CD4-positive, alpha-beta T cell treated with Interferon alpha-2 for 1 hour (primary cell): ENCODE measurements at places on chromosomes 13 and 19.

DNA sequence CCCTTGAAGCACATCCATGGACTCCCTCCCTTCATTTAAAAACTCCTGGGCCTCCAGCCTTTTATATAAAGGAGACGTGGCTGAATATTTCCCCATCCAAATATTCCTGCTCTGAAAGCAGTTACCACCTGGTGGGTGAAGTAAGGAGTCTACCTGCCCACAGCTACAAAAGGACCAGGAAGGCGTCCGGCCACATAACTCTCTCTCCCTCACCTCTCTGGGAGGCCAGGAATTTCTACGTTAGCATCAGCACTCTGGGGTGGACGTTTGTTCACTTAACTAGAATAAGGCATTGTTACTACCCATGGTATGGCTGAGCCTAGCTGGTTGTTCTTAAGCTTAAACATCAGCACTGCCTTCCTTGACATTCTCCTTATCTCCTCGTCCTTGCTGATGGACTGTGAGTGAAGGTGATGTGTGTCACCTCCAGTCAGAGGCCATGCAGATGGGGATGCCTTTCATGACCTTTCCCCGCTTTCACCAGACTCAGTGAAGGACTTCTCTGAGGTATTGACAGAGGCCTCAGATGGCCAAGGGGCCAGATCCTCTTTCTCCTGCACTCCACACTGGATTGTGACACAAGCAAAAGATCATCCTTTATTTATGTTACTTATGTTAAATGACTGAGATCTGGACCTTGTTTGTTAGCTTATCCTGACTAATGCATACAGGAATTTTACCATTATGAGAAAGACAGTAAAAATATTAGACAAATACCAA lies 22.2 kb upstream of the KPNA3 start:
- DNase-seq = no peak

- no peak for DNase-seq
These were observed 17.0 kb upstream of the SPC24 start for GRCh38 chr19:11172576-11172975.

DNA sequence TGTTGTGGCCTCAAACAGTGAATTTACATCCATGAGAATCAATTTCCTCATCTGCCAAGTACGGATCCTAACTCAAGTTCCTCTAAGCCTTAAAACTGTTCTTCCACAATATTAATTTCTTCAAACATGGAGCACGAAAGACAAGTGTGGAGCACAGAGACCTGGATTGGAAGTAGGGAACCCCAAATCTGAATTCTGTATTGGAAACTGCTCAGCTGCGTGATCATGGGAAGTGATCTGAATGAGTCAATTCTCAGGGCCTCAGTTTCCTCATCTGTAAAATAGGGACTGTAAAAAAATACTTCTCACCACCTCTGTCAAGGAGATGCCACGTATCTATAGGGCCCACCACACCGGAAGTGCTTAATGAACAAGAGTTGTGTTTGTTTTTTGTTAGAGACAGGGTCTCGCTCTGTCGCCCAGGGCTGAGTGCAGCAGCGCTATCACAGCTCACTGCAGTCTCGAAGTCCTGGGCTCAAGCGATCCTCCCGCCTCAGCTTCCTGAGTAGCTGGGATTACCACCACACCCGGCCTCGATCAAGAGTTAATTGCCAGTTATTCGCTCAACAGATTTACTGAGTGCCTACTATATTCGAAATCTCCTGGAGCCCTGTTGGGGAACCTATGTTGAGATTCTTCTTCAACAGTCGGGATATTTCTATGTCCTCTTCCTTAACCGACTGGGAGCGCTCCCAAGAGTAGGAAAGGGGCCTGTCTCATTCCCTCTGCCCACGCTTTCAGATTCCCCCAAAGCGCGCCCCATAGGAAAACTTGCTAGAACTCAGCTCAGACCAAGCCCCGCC lies 1.6 kb downstream of the SERTAD3 start:
- DNase-seq = no peak

- no peak for DNase-seq
These were observed 12.9 kb downstream of the FXYD5 start for GRCh38 chr19:35167251-35168119.

GRCh38 chr19:19417628-19418245 lies 12.3 kb downstream of the GATAD2A start:
- no peak for DNase-seq

GRCh38 chr19:18388100-18388959 lies 2.4 kb downstream of the GDF15 start:
- DNase-seq = peak; percentile 83

DNA sequence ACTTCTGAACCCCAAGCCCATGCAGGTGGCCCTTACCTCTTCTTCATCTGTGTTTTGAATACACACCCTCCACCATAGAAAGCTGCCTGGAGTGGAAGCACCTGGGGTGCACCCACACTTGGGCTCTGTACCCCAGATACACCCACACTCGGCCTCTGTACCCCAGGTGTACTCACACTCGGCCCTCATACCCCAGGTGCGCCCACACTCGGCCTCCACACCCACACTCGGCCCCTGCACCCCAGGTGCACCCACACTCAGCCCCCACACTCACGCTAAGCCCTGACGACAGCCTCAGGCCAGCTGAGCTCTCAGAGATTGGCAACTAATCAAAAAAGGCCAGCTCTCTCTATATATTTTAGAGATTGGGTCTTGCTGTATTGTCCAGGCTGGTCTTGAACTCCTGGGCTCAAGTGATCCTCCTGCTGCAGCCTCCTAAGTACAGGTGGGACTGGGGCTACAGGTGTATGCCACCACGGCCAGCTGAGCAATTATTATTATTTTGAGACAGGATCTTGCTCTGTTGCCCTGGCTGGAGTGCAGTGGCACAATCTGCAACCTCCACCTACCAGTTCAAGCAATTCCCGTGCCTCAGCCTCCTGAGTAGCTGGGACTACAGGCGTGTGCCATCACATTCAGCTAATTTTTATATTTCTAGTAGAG lies 68.9 kb downstream of the PEX11G start:
- no peak for DNase-seq

GRCh38 chr13:26951581-26952177 lies 191.1 kb upstream of the GPR12 start:
- DNase-seq = no peak

DNA sequence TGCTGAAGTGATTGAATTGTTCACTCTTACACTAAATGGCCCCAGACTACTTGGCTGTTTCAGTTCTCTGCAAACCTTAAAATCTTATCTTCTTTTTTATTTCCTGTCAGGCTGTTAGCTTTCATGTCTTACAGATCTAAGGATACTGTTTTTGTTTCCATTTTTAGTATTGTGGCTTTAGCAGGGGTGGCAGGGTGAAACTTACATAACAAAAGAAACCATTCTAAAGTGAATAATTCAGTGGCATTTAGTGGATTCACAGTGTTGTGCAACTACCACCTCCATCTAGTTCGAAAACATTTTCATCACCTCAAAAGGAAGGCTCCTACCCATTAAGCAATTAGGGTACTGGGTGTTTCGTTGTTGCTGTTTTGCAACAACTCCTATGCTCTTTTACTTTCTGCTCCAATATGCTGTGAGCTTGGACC lies 19.8 kb downstream of the TMEM272 start:
- DNase-seq = no peak

- DNase-seq = no peak
These were observed 2.0 kb downstream of the ZNF784 start for GRCh38 chr19:55622242-55622969.

GRCh38 chr13:36789061-36789460 lies 30.0 kb upstream of the RFXAP start:
- DNase-seq = no peak

DNA sequence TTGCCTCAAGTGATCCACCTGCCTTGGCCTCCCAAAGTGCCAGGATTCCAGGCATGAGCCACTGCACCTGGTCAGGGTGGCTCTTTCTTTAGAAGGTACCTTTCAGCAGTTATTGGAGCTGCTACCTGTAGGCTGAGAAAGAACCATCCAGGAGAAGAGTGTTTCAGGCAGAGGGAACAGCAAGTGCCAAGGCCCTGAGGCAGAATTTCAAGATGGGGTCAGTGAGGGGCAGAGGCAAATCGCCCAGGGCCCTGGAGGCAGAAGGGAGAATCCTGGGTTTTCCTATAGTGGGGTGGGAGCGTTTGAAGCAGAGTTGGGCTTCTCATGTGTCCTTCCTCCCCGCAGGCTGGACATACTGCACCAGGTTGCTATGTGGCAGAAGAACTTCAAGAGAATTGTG lies 2.2 kb downstream of the MRPL4 start:
- DNase-seq = no peak

GRCh38 chr19:36256853-36257519 lies 42.1 kb downstream of the ZNF146 start:
- no peak for DNase-seq

DNA sequence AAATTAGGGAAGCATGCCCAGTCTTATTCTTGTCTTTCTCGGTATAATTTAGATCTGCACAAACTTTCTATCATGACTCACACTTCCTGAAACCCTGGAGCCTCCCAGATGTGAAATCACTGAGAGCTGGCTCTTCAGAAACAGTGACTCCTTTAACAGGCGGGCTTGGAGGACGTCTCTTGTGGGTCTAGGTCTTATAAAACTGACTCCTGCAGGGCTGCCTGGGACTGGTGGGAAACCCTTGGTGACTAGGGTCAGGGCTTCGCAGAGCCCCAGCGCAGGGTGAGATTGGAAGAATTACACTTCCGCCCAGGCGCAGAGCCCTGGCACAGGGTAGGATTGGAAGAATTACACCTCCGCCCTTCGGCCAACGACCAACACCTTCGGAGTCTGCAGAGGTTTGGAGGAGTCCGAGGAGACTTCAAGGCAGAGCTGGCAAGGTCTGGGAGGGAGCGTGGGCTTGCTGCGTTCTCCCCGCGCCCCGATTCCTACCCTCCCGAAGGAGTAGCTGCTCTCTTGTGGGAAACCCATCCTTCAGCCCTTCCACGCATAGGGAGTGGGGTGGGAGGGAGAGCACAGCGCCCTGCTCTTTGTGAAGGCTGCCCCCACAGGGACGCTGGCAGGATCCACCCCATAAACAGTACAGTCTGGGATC lies 43.4 kb upstream of the MAP3K10 start:
- no peak for DNase-seq

- DNase-seq = no peak
These were observed 18.6 kb downstream of the PHLDB3 start for GRCh38 chr19:43485951-43486350.

- no peak for DNase-seq
These were observed 113.3 kb upstream of the KL start for GRCh38 chr13:32902874-32903273.
